Hepatocyte (in vitro differentiated cells): ENCODE measurements at places on chromosomes 2 and 18. TPM values are rescaled to one million over a fixed set of nuclear protein-coding genes. Genes with fewer than 3 reads are reported as not detected.
A peak's percentile ranks its signal among the peaks of the same experiment; 100 is the strongest.

DNA sequence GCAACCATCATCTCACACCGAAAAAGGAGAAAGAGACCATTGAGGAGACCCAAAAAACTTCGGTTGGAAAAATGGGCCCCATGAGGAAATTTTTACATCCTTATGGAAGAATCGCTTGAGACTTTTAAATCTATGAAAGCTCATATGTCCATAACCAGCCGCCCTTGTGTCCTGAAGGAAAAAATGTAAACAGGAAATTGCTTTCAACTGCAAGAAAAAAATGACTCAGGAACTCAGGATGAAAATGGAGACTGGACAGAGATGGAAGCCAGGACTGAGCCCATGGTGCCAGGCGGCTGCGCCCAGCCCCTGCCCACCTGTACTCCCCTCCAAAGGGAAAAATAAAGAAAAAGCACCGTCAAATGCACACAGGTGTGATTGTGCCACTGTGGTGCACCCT is 81.5 kb upstream of the SLC66A3 start:
- no peaks in the 10 kb centered on the region for H3K27me3 ChIP-seq
- H3K27ac ChIP-seq = peak overlapping the region; percentile 68
- H3K4me3 ChIP-seq = no peak overlapping the region
- no peak for DNase-seq
- H3K4me1 ChIP-seq = peaks cover 11% of the 10 kb centered on the region

Gene TMEM169
- 1.1 and 1.8 TPM in 2 replicates for total RNA-seq

Gene FNDC4
- total RNA-seq = 15.6 and 16.3 TPM in 2 replicates

Gene SEPTIN10
- total RNA-seq = 49.3 and 58.7 TPM in 2 replicates

GRCh38 chr18:66124394-66124793 is 373.6 kb downstream of the CDH7 start:
- DNase-seq = no peak
- no peaks in the 10 kb centered on the region for H3K27me3 ChIP-seq
- H3K27ac ChIP-seq = no peak overlapping the region
- no peaks in the 10 kb centered on the region for H3K4me1 ChIP-seq
- no peak overlapping the region for H3K4me3 ChIP-seq

- H3K27ac ChIP-seq = no peak overlapping the region
- H3K4me1 ChIP-seq = no peaks in the 10 kb centered on the region
- no peaks in the 10 kb centered on the region for H3K27me3 ChIP-seq
Measured at GRCh38 chr2:100673691-100674485, 111.1 kb downstream of the PDCL3 start.

DNA sequence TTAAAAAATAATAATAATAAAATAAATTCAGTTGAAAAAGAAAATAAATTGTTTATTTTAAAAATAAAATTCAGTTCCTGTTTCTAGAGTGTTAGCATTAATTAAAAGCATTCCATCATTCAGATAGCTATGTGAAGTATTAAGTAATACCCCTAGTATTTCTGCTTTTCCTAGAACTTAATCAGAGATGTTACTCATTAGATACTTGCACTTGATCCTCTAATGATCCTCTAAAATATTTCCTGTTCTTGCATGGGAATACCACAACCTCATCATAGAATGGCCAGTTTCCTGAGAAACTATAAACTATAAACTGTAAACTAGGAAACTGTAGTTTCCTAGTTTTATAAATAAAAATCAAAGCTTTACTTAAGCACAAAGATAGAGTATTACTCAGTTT is 11.1 kb upstream of the CNNM3 start:
- DNase-seq = no peak
- no peak overlapping the region for H3K4me3 ChIP-seq
- no peaks in the 10 kb centered on the region for H3K27me3 ChIP-seq
- peaks cover 4% of the 10 kb centered on the region for H3K4me1 ChIP-seq

Gene LIMS2
- 3.9 and 4.0 TPM in 2 replicates for total RNA-seq

GRCh38 chr2:42970151-42970550 is 177.8 kb upstream of the HAAO start:
- DNase-seq = no peak
- no peaks in the 10 kb centered on the region for H3K36me3 ChIP-seq
- peaks cover 22% of the 10 kb centered on the region for H3K4me1 ChIP-seq
- H3K27ac ChIP-seq = no peak overlapping the region
- H3K27me3 ChIP-seq = no peaks in the 10 kb centered on the region

Gene GPR75
- 1.00 and 1.5 TPM in 2 replicates for total RNA-seq

Gene SH3BP4
- total RNA-seq = 32.0 and 35.9 TPM in 2 replicates
